Lung (tissue), 17 donors: ENCODE measurements at places on chromosomes 16 and 17.
A peak's percentile ranks its signal among the peaks of the same experiment; 100 is the strongest.

GRCh38 chr17:15907290-15907689, 37.6 kb upstream of the ADORA2B start:
- DNase-seq: no peak

GRCh38 chr17:2690165-2691068, 21.1 kb downstream of the CLUH start:
- no peak for DNase-seq

GRCh38 chr17:69103557-69104233, 38.0 kb downstream of the ABCA6 start:
- DNase-seq: no peak

- DNase-seq: no peak
These were observed 297.1 kb upstream of the MAF start for GRCh38 chr16:79897453-79898146.

- DNase-seq: no peak
These were observed 22.2 kb downstream of the RMI2 start for GRCh38 chr16:11367483-11367906.

DNA sequence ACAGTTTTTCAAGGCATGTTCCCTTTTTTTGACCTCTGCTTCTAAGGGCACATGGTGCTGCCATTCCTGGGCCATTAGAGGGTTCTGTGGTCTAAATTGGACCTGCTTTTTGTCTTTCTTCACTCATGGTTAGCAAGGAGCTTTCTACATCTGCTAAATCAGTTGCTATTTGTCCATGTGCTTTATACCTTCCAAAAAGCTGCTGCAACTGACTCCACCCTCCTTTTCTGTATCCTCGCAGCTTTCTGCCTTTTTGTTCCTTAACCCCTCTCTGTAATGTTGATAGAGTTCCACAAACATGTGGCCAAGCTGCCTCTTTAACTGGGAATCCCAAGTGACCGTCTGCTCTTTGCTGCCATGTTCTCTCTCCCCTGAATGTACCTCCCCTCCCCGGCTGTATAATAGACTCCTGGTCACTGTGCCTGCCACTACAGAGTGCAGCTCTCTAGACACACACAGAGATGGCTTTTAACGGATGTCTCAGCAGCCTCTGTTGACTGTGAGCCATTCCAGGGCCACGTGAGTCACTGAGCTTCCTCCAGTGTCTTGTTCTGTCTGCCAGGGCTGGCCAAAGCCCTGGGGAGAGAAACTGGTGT, 57.4 kb upstream of the TEKT3 start:
- peak; percentile 36 for DNase-seq

GRCh38 chr16:52500963-52501362, 46.0 kb downstream of the TOX3 start:
- no peak for DNase-seq

GRCh38 chr16:54882556-54882955, 48.1 kb upstream of the IRX5 start:
- DNase-seq: no peak

- peak; percentile 90 for DNase-seq
These were observed 21.4 kb downstream of the WSB1 start for GRCh38 chr17:27315322-27315721.

- no peak for DNase-seq
These were observed 13.5 kb upstream of the PRKAR1A start for GRCh38 chr17:68498479-68499326.

DNA sequence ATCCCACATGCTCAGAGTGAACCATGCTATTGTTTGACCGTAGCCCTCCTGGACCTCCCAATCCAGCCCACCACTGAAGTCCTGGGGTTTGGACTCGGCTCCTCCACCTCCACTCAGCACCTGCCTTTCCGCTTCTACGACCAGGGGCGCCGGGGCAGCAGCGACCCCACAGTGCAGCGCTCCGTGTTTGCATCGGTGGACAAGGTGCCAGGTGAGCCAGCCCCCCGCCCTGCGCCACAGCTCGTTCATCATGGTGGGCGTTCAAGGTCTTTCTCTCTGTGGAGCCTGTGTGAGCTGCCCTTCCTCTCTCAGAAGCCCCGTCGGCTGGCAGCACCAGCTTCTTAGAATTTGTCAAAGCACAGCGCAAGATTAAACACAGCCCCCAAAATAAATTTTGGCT, 130.1 kb downstream of the SOCS1 start:
- no peak for DNase-seq

DNA sequence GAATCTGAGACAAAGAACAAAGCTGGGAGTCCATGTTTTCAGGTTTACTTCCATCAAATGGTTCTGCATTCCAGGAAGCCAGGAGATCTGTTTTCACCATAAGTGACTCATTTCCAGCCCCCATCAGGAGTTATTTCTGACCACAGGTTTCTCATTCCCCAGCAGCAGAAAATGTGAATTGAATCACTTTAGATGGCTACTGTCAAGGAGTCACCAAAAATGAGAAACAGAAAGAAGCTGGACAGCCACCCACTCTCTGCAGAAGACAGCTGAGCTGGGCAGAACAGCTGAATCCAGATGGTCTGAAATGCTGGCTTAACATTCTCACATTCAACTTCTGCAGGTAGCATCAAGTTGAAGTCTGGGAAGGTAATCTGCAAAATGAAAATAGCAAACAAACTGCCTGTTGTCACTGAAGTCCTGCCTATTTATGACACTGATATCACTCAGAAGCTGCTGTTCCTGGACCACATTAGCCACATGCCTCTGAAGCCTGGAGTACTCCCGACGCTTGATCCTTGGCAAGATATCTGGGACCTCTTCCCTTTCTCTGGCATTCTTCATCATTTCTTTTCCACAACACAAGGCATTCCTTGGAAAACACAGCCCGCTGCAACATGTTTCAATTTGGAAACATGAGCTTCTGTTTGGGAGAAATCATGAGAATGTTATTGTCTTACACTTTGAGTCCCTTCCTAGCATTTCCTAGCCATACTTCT, 15.3 kb downstream of the CCL11 start:
- DNase-seq: peak; percentile 20
